Activated naive CD4-positive, alpha-beta T cell treated with Interleukin-2 at 50 U/mL for 16 hours (primary cell): ENCODE measurements at places on chromosomes 3 and 15.

DNA sequence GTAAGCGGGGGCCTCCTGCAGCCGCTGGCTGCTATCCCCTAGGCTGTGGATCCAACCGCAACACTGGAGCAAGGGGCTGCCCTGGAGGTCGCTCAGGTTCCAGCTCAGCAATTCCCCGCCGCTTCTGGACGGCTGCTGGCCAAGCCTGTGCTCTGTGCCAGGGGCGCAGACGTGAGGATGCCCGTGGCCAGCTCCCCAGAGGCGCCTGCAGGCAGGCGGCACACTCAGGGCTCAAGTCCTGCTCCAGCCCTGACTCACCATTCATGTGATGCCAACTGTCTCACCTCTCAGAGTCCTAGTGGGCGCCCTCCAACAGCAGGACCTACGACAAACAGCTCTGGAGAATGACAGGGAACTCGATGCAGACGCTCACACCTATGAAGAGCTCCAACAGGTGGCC is 31.6 kb downstream of the KLHL25 start:
- no peak for DNase-seq

- DNase-seq, result no peak
These were observed 9.8 kb upstream of the VGLL4 start for GRCh38 chr3:11653298-11654055.

GRCh38 chr15:79474252-79474651 is 42.1 kb downstream of the MINAR1 start:
- DNase-seq, result no peak

GRCh38 chr3:11641683-11642430 is 1.9 kb downstream of the VGLL4 start:
- no peak for DNase-seq

DNA sequence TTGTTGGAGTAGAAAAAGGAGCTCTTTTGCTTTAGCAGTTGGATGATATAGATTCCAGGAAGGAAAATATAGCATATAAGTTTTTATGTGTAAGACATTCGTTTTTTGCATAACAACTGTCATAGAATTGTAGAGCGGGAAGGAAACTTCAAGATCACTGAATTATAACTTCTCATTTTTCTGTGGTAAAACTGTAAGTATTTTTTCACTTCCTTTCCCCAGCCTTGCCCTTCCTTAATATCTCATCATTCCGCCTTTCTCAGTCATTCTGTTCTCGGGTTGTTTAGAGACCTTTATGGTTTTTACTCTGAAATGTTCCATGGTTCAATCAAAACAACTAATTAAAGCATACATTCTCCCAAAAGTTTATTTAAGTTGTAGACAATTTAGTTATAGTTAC is 1.1 kb downstream of the EAF2 start:
- no peak for DNase-seq

- DNase-seq, result no peak
These were observed 286.5 kb downstream of the NSUN3 start for GRCh38 chr3:94349310-94349878.

DNA sequence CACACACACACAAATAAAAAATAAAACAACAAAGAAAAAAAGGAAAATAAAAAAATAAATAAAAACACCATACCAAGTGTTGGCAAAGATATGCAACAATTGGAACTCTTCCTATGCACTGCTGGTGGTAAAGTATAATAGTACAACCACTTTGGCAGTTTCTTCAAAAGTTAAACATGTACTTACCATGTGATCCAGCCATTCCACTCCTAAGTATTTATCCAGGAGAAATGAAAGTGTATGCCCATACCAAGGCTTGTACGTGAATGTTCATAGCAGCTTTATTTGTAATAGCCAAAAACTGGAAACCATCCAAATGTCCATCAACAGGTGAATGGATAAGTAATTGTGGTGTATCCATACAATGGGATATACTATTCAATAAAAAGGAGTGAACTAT is 17.0 kb downstream of the WDR93 start:
- DNase-seq, result no peak

DNA sequence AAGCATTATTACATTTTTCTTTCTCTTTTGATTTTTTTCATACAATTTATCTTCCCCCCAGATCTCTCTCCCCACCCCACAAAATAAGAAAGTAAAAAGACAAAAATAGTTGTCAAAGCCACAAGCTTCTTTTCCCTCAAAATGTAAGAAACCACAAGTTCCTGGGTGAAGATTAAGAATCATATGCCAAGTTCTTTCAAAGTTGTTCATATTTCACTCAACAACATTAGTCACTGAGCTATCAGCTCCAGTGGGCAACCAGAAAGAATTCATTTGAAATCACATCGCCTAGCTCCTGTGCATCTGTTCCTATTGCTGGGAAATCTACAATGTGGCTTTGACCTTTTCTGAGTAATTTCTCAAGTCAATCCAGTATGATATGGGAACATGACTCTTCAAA is 681.6 kb upstream of the ARPP21 start:
- DNase-seq, result no peak
